ENCODE measurements at places on chromosomes 2 and 18.

GRCh38 chr2:86476918-86477317 lies 35.7 kb downstream of the KDM3A start:
- DNase-seq, result no peak

GRCh38 chr2:1091895-1092585 lies 141.4 kb downstream of the SNTG2 start:
- no peak for DNase-seq

DNA sequence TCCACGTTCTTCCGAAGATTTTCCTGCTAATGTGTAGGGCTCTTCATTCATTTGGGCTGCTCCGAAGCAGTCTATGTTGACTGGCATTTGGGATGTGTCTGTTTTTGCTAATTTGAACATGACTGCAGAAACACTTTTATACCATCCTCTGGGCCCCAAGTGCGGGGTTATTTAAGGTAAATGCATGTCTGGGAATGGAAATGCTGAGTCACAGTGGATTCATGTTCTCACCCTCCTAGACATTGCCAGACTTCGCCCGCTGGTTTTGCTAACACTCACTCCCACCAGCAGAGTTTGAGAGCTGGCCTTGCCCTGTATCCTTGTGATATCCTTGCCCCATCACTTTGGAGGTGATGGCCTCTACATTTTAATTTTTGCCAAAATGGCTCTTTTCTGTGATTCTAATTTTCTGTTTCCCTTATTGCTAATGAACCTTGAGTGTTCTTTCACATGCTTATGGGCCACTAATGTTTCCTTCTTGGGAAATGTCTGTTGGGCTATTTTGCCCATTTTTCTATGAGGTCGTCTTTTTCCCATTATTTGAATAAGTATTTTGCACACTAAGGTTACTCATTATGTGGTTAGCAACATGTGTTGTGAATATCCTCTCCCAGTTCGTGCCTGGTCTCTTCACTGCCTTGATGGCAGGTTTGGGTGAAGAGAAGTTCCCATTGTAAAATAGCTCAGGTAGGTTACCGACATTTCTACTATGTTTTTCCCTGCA lies 204.1 kb downstream of the GLI2 start:
- DNase-seq, result no peak

DNA sequence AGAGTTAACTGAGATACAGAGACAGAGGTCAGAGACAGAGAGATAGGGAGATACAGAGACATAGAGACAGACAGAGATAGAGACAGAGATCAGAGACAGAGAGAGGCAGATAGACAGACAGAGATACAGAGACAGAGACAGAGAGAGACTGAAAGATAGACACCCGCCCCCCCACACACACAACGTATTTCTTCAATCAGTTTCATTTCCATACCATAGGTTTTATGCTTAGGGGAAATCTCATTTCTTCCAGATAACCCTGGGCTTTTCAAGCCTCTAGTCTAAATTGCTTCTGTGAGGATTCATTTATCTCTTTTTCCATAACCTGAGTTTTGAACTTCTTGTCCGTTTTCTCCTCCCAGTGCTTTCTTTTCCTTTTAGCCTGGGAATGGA lies 94.6 kb downstream of the CD8B2 start:
- no peak for DNase-seq

GRCh38 chr2:126614524-126615227 lies 41.3 kb upstream of the GYPC start:
- no peak for DNase-seq

GRCh38 chr2:28351621-28352020 lies 41.0 kb upstream of the FOSL2 start:
- no peak for DNase-seq

- DNase-seq, result no peak
Measured at GRCh38 chr2:99380376-99381010, 43.3 kb downstream of the EIF5B start.

GRCh38 chr2:177797808-177798207 lies 274.8 kb downstream of the PDE11A start:
- no peak for DNase-seq

GRCh38 chr2:171553858-171554257 lies 31.6 kb downstream of the CYBRD1 start:
- no peak for DNase-seq

- no peak for DNase-seq
Measured at GRCh38 chr18:49206717-49207116, 253.7 kb downstream of the DYM start.

- no peak for DNase-seq
Measured at GRCh38 chr2:27294928-27295327, 12.7 kb downstream of the TRIM54 start.

DNA sequence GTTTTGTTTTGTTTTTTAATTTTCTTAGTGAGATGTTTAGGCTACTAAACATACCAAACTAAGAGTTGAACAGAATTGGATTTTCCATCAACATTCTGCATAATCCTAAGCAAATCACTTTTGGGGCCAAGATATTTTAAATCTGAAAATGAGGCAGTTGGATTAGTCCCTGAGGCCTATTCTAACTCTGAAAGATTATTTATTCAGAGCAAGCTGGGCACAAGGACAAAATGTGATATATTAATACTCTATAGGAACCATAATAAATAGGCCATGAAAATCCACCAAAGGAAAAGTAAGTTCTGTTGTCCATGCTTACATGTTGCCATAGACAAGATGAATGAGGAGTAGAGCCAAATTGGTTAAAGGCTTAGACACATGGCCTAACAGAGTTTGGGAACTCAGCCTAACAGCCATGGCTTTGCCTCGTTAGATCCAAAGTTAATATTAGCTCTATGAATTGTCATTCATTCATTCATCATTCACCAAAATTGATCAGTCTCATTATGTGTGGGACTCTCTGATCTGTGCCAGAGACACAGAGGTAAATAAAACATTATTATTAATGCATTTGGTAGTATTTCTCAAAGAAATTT lies 183.5 kb downstream of the SCG2 start:
- no peak for DNase-seq

GRCh38 chr2:74835831-74836674 lies 2.1 kb downstream of the HK2 start:
- DNase-seq, result peak; percentile 31

- no peak for DNase-seq
Measured at GRCh38 chr2:240620859-240621258, 4.4 kb upstream of the GPR35 start.

GRCh38 chr18:48546396-48546795 lies 7.6 kb downstream of the CTIF start:
- no peak for DNase-seq

DNA sequence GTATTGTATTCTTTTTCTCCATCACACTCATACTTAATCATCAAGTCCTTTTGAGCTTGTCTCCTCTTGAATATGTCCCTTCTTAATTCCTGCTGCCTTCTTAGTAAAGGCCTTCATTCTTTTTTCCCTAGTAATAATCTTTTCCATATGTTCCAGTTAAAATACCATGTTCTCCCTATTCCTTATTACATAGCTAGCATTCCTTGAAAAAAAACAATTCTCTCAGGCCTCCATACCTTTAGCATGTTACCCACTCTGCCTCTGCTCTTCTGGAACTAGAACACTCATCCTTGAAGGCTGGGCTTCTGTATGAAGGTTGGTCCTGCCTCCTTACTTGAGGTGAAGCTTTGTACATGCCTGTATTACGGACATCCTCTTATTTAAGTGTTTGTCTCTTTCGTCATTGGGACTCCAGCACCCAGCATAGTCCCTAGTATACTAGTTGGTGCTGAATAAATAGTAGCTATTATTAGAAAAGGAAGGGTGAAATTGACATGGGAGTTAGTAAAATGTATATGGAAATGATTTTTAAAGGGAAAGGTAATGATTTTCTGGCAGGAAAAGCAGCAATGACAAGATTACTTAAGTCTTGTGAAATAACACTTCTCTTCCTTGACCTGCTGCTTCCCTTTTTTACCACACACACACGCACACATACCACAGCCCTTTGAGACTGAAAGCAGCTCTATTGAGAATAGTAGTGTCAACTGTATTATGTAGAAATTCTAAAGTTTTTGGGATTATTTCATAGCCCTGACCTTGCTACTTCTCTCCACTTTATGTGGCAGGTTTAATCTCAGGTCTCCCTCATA lies 45.6 kb downstream of the REL start:
- no peak for DNase-seq

GRCh38 chr2:62724106-62724505 lies 18.6 kb downstream of the EHBP1 start:
- no peak for DNase-seq

DNA sequence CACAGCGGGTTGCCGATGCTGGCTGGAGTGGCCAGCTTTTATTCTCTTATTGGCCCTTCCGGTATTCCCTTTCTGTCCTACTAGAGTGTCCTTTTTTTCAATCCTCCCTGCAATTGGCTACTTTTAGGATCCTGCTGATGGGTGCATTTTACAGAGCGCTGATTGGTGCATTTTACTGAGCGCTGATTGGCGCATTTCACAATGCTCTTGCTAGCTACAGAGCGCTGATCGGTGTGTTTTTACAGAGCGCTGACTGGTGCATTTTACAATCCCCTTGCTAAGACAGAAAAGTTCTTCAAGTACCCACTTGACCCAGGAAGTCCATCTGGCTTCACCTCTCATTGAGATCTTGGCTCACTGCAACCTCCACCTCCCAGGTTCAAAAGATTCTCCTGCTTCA lies 44.4 kb upstream of the SPRED2 start:
- no peak for DNase-seq

DNA sequence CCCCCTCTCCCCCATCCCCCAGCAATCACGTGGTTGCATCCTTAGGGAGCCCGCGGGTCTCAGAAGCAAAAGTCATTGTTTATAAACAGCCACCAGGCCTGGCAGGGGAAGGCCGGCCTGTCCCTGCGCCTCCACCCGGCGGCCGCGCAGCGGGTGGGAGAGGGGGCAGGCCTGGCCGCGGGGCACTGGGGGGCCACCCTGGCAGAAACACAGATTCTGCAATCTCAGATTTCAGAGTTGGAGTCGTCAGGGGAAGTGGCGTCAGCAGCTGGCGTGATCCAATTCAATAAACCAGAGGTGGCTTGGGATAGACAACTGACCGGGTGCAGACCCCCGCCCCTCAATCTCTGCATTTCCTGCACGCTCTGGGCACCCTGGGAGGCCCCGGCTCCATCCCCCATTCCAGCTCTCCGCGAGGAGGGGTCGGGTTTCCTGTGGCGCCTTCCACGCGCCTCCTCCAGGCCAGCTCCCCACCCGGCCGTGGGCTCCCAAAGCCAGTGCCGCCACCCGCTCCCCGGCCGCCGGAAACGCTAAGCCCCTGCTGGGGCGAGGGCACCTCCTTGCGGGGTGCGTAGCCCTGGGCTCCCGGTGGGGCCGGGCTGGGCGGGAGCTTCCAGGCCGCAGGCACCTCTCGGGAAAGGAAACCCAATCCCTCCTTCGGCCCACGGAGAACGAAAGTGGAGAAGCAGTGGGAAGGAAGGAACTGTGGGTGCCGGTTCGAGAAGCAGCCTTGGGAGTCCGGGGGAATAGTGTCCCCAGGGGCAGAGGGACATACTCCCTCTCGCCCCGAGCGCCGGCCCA lies 1.1 kb downstream of the BIN1 start:
- DNase-seq, result no peak

DNA sequence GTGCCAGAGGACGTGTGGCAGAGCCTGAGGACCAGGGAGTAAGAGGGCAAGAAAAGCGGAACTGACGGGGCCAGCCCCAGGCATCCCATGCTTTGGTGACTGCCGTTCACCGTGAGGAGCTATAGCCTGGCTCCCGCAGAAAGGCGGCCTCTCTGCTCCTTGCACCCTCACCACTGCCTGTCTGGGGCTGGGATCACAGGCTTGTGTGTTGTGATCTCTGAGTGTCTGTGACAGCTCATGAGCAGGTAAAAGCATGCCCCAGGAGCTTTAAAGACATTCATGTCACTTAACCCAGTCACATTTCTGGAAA lies 266.8 kb upstream of the RAB6C start:
- DNase-seq, result no peak

DNA sequence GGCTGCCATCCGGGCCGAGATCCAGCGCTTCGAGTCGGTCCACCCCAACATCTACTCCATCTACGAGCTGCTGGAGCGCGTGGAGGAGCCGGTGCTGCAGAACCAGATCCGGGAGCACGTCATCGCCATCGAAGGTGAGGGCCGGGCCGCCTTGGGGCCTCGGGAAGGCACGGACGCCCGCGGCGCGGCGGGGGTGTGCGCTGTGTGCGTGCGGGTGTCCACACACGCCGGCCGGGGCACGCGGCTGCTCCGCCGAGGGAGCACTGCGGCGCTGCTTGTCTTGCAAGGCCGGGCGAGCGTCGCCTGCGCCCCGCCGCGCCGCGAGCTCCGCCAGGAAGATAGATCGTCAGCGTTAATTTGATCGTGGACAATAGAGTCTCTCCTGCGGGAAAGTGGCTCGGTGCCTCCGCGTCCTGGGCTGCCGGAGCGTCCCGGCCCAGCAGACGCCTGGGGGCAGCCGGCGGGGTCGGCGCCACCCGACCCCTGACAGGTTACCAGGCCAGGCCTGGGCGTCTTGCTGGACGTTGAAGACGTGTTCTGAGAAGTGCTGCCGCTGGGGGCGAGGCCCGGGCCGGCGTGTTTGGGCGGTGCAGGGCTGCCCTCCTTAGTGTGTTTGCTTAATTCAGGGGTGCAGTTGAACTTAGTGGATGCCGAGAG lies 1.0 kb downstream of the AGAP1 start:
- DNase-seq, result no peak

DNA sequence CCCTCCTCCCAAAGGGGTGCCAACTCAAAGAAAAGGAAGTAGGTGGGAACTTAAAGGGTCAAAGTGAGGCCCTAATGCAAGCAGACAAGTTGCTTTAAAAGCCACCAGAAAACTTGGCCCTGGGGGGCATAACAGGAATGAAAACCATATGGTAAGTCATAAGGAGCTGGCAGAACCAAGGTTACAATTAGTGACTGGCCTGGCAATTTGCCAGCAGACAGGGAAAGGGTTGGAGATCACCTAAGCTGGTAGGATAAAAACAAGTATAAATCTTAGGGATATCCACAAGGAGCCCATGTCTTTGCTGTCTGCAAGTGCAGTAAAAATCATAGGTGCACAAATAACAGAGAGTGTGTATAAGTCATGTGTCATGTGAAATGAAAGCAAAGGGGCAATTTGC lies 256.7 kb upstream of the LRRTM4 start:
- no peak for DNase-seq

DNA sequence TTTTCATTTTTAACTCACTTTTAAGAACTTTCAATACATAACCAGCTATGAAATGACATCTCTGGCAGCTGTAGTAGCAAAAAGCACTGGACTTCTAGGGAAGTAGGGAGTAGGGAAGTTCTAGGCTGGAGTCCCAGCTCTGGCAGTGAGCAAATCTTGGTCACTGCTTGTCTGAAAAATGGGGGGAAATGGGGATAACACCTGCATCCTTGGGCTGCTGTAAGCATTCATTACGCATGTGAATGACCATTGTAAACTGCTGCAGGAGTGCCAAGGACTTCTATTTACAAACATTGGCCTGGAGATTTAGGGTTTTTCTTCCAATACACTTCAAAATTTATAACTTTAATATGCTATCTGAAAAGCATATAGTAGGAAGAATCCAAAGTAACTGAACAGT lies 972 bp upstream of the MPP4 start:
- no peak for DNase-seq

- no peak for DNase-seq
Measured at GRCh38 chr2:217864963-217865772, 137.6 kb downstream of the TNS1 start.

GRCh38 chr2:152222975-152223637 lies 47.5 kb upstream of the STAM2 start:
- DNase-seq, result no peak
